Stimulated activated naive CD4-positive, alpha-beta T cell treated with Interleukin-2 at 50 U/mL for 16 hours (primary cell): ENCODE measurements at places on chromosomes 7 and 10.
A peak's percentile ranks its signal among the peaks of the same experiment; 100 is the strongest.

GRCh38 chr10:61110188-61110844, 166.3 kb upstream of the RHOBTB1 start:
- no peak for DNase-seq

DNA sequence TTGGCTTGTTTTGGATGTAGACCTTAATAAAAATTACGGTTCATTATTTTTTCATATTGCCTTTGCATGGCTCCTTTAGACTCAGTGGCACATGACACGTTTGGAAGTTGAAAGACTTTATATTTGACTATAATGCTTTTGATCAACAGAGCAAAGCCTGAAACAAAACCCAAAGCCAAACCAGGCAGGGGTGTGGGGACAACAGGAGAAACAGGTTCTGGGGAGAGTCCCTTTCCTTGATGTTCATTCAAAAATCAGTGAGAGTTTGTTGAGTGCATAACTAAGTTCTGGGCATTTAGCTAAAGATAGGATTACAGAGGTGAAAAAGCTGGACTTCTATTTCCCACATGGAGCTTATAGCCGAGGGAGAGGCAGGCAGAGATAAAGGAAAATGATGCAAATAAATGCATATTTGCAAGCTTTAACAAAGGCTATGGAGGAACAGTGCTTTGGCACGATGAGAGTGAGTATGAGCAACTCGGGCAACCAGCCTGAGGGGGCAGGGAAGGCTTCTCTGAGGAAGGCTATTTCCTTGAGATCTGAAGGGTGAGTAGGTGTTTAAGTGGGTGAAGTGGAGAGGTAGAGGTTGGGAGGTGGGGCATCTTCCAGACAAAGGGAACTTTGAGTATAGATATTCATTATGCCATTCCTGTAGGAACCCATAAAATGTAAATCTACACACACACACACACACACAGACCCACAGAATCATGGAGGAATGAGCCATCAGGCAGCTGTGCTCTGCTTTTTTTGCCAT, 34.5 kb upstream of the PDZD8 start:
- DNase-seq: no peak

DNA sequence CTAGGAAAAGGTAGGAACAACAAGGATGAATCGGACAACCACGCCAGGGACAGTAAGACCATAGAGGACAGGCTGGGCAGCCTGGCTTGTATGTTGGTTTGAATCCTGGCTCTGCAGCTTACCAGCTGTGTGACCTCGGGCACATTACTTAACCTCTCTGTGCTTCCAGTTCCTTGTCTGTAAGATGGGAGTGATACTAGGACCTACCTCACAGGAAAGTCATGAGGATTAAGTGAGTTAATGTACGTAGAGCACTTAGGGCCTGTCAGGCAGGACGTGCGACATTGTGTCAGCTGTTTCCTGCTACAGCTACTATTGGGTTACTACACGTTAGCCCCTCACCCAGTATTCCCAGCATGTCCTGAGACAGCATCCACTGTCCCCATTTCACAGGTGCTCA, 32.1 kb downstream of the PLAC9 start:
- DNase-seq: no peak

- peak; percentile 52 for DNase-seq
Observed at GRCh38 chr7:7183061-7183837, 905 bp downstream of the C1GALT1 start.

GRCh38 chr7:127907110-127908040, 123.9 kb downstream of the LRRC4 start:
- DNase-seq: no peak

- no peak for DNase-seq
Observed at GRCh38 chr7:95694334-95694733, 78.0 kb upstream of the DYNC1I1 start.

DNA sequence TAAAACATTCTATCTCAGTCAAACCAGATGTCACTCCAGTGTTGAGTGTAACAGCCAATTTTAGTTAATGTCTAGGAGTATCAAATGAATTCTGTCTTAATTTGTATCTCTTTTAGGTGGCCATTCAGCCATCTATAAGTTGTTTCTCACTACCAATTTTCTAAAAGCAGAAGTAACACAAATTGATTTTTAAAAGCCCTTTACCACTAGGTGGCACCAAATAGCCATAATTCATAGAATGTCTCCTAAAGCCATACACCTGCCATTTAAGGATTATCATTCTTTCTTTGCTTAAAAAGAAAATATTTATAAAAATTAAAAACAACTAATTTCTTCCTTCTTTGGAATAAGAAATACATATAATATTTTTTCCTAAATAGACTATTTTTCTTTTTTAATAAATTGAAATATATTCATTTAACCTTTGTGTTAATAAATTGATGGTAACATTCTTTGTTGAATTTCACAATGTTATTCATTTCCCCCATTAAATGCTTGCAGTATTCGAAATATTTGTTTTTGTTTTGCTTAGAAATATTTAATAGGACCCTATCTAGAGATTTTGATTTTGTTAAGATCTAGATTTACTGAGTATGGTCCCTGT, 107.8 kb upstream of the PPP1R3A start:
- no peak for DNase-seq

- no peak for DNase-seq
Observed at GRCh38 chr7:24932389-24932788, 47.6 kb downstream of the OSBPL3 start.

GRCh38 chr7:116585392-116585791, 60.6 kb downstream of the CAV1 start:
- no peak for DNase-seq

- DNase-seq: no peak
Observed at GRCh38 chr7:50869108-50869725, 86.5 kb upstream of the GRB10 start.

DNA sequence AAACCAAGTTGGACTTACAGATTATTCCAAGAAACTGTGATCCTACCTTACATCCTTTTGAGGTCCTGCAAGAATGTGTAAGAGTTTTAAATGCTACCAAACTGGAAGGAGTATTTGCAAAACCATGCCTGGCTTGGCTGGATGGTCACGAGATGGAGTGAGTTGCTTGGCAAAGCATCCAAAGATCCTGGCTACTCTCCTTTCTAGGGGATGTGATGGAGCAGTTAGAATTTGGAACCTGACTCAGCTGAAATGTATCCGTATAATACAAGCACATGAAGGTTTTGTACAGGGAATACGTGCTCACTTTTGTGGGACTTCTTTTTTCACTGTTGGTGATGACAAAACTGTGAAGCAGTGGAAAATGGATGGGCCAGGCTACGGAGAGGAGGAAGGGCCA, 13.3 kb upstream of the SYPL1 start:
- DNase-seq: no peak

DNA sequence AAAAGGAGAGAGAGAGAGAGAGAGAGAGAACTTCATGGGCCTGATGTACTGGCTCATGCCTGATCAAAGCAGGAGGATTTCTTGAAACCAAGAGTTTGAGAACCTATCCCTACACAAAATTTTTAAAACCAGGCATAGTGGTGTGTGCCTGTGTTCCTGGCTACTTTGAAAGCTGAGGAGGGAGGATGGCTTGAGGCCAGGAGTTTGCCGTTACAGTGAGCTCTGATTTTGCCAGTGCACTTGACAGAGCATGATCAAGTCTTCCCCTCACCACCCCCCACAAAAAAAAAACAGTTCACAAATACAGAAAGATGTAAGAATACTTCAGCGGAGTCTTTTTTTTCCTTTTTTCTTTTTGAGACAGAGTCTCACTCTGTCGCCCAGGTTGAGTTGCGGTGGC, 52.1 kb upstream of the CCAR1 start:
- DNase-seq: no peak

DNA sequence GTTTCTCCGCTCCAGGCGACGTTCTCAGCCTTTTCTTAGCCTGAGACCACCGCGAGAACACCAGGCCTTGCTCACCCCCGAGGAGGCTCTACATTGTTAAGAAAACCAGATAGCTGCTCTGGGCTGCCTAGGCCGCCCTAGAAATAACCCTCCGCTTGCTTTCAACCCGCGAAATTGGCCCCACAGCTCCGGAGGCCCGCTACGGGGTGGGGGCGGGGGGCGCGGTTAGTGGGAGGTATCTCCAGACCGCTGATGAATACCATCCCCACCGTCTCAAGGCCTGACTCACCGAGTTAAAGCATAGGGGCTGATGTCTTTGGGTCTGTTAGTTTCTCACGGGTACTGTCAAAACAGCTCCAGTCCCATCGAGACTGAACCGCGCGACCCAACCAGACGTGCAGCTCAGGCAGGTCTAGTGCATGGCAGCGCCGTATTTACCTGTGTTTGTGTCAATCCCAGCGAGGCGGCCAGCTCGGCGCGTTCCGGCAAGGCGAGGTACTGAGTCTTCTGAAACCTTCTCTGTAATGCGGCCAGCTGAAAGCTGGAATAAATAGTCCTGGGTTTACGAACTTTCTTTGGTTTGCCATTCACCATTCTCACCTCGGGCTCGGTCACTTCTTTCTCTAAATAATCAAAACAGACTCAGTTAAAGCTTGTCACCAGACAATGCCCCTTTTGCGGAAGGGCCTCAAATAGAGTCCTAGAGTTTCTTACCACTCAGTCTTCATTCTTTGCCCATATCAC, 2.7 kb downstream of the DLX5 start:
- no peak for DNase-seq

- DNase-seq: no peak
Observed at GRCh38 chr10:101736666-101737065, 39.2 kb downstream of the FGF8 start.

- DNase-seq: no peak
Observed at GRCh38 chr7:114082642-114083165, 163.9 kb upstream of the PPP1R3A start.

DNA sequence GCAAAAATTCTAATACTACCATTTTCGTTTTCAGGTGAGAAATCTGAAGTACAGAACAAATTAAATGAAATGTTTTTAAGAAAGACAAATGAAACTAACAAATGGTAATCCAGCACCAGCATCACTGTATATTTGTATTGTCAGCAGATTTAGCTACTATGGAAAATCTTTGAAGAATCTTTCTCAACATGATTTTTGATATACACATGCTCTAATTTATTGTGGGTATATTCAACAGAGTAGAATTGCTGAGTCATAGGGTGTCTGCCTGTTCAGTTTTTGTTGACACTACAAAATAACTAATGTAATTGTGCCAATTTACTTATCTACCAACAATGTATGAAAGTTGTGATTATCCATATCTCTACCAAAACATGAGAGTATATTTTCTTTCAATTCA, 437.6 kb downstream of the PCDH15 start:
- no peak for DNase-seq
